Tibial nerve (tissue), 4 donors: ENCODE measurements at places on chromosomes 6 and 20. TPM values are rescaled to one million over a fixed set of nuclear protein-coding genes. Genes with fewer than 3 reads are reported as not detected.

The DEFB124 gene
- not detected for total RNA-seq

- H3K27me3 ChIP-seq, result no peaks in the 10 kb centered on the region
- DNase-seq, result no peak
- no peak overlapping the region for H3K27ac ChIP-seq
- H3K4me3 ChIP-seq, result no peak overlapping the region
- no peaks in the 10 kb centered on the region for H3K36me3 ChIP-seq
- H3K4me1 ChIP-seq, result no peaks in the 10 kb centered on the region
Observed at GRCh38 chr6:22570185-22570551, 802 bp downstream of the HDGFL1 start.

DNA sequence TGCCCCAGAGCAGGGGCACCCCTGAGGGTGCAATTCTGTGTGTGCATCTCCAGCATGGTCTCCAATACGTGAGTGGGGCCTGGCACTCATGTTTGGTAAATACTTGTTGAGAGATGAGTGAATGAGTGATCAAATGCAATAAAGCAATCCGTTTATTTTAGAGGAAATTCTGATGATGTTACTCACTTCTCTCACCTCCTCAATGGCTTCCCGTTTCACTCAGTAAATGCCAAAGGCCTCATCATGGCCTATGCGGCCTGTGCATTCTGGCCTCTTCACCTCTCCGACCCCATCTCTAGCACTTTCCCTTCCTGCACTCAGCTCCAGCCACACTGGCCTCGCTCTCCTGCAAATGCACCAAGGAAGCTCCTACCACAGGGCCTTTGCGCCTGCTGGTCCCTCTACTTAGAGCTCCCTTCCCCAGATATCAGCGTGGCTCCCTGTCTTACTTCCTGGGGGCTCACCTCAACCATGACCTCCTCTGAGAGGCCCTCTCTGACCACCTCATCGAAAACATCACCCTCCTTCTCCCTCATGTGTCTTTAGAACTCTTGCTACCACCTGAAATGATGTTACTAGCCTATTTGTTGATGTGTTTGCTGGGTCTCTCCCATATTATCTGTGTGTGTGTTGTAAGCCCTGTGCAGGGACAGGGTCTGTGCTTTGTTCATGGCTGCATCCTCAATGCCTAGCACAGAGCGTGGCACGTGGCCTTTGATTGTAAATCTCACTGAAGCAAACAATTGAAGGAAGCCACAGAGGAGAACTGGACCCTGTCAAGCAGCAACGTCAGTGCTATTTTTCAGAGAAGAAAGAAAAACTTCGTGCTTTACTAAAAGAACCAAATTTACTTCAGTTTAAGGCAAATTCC lies 42.6 kb downstream of the RAB44 start:
- no peak for DNase-seq
- H3K27me3 ChIP-seq, result no peaks in the 10 kb centered on the region
- no peak overlapping the region for H3K27ac ChIP-seq
- no peak overlapping the region for H3K4me3 ChIP-seq
- no peaks in the 10 kb centered on the region for H3K4me1 ChIP-seq
- no peaks in the 10 kb centered on the region for H3K36me3 ChIP-seq

DNA sequence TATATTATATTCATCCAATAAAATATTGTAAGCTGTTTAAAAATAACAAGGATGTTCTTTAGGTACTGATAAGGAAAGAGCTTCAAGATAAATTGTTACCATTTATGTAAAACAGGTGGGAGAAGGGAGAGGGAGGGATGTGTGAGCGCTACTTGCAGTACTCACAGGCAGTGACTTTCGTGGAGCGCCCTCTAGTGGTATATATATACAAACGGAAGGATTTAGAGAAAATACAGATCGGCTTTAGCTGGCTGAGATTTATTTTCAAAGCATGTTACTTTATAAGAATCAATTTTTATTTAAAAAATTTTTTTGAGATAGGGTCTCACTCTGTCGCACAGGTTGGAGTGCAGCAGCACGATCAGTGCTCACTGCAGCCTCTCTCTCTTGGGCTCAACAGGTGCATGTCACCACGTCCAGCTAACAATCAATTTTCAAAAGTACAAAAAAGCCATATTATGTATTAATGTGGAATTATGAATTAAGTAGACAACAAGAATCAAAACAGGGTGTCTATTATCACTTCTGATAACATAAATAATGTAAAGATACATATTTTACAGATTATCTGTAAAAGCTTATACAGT lies 3.3 kb upstream of the MOG start:
- no peak overlapping the region for H3K4me3 ChIP-seq
- no peaks in the 10 kb centered on the region for H3K36me3 ChIP-seq
- peaks cover 5% of the 10 kb centered on the region for H3K27me3 ChIP-seq
- H3K4me1 ChIP-seq, result peaks cover 6% of the 10 kb centered on the region

DNA sequence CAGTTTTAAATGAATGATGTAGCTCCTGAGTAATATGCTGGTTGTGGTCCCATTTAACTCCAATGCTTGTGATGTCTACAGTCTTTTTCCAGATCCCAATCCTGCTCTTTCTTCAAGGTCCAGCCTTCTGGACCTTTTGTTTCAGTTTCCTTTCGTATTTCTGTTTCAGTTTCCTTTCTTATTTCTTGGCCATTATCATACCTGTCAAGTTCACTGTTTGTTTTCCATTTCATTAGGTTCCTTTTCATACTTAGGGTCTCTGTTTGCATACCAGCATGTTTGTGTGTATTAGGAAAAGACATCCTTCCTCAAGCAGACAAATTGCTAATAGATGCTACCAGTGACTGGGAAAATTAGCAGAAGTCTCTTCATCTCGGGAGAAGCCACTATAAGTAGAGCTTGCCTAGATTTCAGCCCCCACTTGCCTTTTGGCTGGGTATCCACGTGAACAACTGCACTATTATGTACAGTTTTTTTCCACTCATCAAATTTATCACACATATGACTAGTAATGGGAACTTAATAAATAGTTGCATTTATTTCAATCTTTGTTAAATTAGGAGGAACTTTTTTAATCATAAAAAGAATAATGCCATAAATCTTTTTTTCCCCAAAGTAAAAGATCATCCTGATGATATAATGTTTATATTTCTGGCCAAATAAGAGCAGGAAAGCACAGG lies 583.4 kb downstream of the BCKDHB start:
- H3K36me3 ChIP-seq, result no peaks in the 10 kb centered on the region
- H3K27ac ChIP-seq, result no peak overlapping the region
- no peaks in the 10 kb centered on the region for H3K27me3 ChIP-seq

GRCh38 chr6:31920811-31921210 lies 6.7 kb upstream of the C2 start:
- H3K4me1 ChIP-seq, result no peaks in the 10 kb centered on the region
- H3K4me3 ChIP-seq, result no peak overlapping the region
- H3K27ac ChIP-seq, result no peak overlapping the region
- no peak for DNase-seq

DNA sequence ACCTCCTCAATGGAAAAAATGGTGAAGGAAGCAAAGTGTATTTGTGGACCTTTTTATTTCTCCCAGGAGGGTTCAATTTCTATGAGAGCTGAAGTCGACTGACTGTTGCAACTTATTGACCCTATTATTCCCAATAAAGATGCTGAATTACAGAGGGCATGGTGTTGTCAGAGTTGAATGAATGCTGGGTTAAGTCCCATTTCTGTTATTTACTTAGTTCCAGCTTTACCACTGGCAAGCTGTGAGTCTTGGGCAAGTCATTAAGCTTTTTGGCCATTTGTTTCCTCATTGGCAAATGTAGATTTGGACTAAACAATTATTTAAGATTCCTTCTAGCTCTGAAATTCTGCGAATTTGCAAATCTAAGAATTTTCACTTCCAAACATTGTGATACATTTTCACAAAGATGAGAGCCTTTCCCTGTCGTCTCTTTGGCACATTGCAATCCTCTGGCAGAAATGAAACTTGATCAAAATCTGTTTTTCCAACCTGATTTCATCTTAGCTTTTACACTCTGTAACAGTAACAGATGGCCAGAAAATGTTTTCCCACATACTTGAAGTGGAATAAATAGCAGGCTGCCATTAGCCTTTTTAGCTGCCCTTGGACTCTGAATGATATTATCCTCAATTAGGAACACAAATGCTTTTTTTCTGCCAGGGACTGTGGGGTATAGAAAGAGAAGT lies 21.3 kb downstream of the BLTP3A start:
- no peak overlapping the region for H3K27ac ChIP-seq
- no peaks in the 10 kb centered on the region for H3K27me3 ChIP-seq

GRCh38 chr20:16350465-16350864 lies 222.8 kb downstream of the KIF16B start:
- DNase-seq, result no peak
- peak overlapping the region; percentile 22 for H3K27ac ChIP-seq
- H3K27me3 ChIP-seq, result no peaks in the 10 kb centered on the region
- H3K4me3 ChIP-seq, result no peak overlapping the region
- H3K4me1 ChIP-seq, result no peaks in the 10 kb centered on the region

DNA sequence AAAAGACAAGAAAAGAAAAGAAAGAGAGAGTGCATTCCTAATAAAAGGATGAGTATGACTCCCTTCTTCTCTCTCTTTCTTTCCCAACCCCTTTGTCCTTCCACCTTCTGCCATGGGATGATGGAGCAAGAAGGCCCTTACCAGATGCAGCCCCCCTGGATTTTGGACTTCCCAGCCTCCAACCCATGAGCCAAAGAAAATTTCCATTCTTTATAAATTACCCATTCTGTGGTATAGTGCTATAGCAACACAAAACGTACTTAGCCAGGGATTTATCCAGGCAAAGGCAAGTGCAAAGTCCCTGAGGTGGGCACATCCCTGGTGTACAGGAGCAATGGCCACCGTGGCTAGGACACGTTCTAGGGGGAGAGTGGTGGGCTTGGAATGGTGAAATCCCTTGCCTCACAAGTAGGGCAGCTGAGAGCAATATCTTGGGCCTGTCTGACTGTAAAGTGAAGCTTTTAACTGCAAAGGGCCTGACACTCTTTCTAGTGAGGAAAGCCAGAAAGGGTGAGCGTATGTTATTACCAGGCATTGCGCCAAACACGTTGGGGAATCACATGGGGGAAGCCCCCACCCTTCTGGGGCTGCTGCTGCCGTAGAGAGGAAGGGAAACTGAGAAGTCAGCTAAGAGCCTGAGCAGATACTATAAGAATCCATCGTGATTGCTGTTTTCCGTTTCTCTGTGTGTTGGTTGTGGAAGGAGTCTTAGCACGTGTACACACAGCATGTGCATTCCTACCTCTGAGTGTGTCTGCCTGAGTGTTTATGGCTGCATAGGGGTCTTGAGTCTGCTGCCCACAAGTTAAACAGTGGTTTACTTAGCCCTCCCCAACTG lies 50.7 kb upstream of the SIRPA start:
- H3K27me3 ChIP-seq, result no peaks in the 10 kb centered on the region
- no peak overlapping the region for H3K4me3 ChIP-seq
- H3K36me3 ChIP-seq, result no peaks in the 10 kb centered on the region
- H3K27ac ChIP-seq, result no peak overlapping the region

The GUCA1A gene
- total RNA-seq, result not detected

DNA sequence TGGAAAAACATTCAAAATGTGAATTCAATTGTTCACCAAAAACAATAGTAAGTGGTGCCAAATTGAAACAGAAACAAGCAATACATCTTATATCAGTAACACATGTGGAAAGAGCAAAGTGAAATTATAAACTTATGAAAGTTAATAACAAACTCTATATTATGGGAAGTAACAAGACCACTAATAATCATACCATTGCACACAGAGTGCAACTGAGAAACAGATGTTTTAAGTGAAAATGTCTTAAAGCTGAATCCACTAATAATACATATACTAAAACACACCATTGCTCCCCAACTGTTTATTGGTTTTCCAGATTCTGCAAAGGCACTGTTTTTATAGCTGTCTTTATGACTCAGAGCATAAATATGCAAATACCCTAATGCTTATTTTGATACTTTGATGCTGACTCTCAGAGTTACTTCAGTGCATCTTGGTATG lies 292.3 kb downstream of the RFPL4B start:
- H3K27me3 ChIP-seq, result no peaks in the 10 kb centered on the region
- H3K4me1 ChIP-seq, result no peaks in the 10 kb centered on the region
- no peak overlapping the region for H3K4me3 ChIP-seq
- no peak for DNase-seq
- no peak overlapping the region for H3K27ac ChIP-seq
- no peaks in the 10 kb centered on the region for H3K36me3 ChIP-seq

DNA sequence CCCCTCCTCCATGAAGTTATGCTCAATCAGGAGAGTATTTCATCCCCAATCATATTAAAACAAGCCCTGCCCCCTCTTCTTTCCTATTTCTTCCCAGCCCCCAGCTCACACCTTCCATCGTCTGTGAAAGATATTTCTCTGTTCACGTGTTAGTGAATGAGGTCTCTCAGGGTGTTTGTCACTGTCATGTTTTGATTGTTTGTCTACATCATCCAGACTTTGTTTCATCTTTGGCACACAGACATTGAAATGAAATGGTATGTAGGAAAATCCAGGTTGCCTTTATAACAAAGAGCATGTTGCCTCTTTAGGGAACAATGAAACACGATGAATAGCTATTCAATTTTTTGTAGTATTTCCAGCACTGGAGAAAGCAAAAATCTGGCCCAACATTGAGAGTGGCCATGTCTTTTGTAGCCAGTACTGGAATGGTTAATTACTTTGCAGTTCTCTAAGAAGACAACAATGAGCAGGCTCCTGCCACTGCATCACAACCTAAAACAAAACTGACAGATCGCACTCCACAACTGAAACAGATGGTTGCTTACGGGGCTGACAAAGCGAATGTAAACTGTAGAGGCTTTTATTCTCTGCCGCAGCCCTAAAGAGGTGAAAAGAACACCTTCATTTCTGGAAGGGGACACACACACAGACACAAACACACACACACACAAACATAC lies 543.6 kb upstream of the CITED2 start:
- H3K4me3 ChIP-seq, result no peak overlapping the region
- H3K36me3 ChIP-seq, result no peaks in the 10 kb centered on the region
- no peak overlapping the region for H3K27ac ChIP-seq
- no peak for DNase-seq
- peaks cover 7% of the 10 kb centered on the region for H3K4me1 ChIP-seq
- no peaks in the 10 kb centered on the region for H3K27me3 ChIP-seq

- H3K27ac ChIP-seq, result peak overlapping the region; percentile 65
- H3K36me3 ChIP-seq, result no peaks in the 10 kb centered on the region
- no peak overlapping the region for H3K4me3 ChIP-seq
- no peaks in the 10 kb centered on the region for H3K27me3 ChIP-seq
Observed at GRCh38 chr20:34334654-34335407, 28.2 kb upstream of the ITCH start.

DNA sequence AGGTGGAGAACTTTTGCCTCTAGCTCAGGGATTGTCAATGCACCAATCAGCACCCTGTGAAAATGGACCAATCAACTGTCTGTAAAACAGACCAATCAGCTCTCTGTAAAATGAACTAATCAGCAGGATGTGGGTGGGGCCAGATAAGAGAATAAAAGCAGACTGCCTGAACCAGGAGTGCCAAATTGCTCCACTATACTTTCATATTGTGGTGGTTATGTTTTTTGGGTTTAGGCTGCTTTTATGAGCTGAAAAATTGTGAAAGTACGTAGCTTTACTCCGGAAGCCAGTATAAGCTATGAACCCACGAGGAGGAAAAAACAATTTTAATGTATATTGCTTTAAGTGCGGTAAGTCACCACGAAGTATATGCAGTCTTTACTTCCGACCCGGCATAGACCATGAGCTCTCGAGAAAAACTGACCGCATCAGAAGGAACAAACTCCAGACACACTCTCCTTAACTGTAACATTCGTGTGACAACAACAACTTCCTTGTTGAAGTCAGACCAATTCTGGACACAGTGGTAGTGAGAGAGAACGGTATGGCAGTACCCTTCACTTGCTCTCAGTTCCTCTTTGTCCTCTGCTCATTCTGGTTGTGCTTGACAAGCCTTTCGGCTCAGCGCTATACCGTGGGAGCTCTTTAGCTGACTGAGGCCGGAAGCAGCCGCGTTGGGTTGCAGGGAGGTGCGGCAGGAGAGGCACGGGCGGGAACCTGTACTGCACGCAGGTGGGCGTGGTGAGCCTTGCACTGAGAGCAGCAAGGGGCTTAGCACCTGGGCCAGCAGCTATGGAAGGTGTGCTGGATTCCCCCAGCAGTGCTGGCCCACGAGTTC lies 81.9 kb upstream of the E2F3 start:
- peak overlapping the region; percentile 31 for H3K4me3 ChIP-seq
- no peaks in the 10 kb centered on the region for H3K36me3 ChIP-seq
- no peaks in the 10 kb centered on the region for H3K27me3 ChIP-seq
- H3K4me1 ChIP-seq, result no peaks in the 10 kb centered on the region
